ENCODE measurements at places on chromosomes 4 and X. TPM values are rescaled to one million over a fixed set of nuclear protein-coding genes. Genes with fewer than 3 reads are reported as not detected.

The FAM9B gene
- total RNA-seq: not detected

The ITGB1BP2 gene
- 1.8 TPM for total RNA-seq

The SULT1B1 gene
- total RNA-seq: 1.3 TPM

The PYURF gene
- total RNA-seq: 69.5 TPM

The CFAP47 gene
- total RNA-seq: 0.18 TPM

The CRLF2 gene
- 0.22 TPM for total RNA-seq

The PCDH19 gene
- total RNA-seq: 16.4 TPM
